ENCODE measurements at places on chromosomes 4 and X.

DNA sequence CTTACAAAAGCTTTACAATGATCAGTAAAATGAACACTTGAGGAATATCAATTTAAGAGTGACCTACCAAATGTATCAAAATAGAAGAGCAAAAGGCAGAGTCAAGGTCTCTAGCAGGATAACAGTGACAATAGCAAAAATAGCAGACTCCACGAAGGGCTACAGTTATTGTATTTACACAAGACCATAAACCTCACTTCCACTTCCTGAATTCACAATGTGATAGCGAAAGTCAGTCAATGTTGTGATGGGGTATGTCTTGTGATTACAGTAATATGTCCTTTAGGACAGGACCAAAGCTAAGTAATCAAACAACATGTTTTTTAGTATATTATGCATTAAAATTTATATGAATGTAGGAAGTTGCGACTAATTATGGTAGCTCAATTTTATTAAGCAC lies 139.6 kb downstream of the IQCM start:
- no peak for DNase-seq

GRCh38 chrX:153696100-153696499 lies 8.4 kb downstream of the SLC6A8 start:
- no peak for DNase-seq

DNA sequence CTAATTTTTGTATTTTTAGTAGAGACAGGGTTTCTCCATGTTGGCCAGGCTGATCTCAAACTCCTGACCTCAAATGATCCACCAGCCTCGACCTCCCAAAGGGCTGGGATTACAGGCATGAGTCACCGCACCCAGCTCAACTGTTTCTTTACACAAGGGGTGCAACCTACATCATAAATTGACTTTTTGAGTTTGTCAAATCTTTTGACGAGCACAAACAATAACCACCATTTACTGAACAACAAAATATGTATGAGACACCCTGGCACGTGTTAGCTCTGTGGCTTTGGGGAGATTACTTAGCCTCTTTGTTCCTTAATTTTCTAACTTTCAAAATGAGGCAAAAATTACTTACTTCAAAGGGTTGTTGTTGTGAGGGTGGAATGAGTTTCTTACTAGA lies 23.5 kb upstream of the SLC34A2 start:
- no peak for DNase-seq

- no peak for DNase-seq
These were observed 30.3 kb downstream of the OTC start for GRCh38 chrX:38382663-38383062.

DNA sequence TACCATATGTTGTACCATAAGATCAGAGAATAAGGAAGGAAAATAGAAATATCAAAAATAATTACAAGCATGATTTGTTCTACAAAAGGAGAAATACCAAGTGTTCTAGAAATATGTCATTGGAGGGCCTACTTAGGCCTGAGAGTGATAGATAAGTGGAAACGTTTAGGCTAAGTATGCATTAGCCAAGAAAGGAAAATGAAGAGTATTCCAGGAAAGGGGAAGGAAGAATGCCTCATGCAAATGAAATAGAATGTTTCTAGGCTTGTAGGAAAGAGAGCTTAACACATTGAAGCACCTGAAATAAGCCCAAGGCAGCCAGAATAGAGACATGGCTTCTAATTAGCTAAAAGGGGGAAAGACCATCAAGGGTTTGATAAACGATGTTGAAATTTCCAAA lies 595.7 kb upstream of the ATOH1 start:
- no peak for DNase-seq

GRCh38 chr4:123479944-123480343 lies 83.3 kb downstream of the SPRY1 start:
- peak; percentile 95 for DNase-seq

GRCh38 chrX:153797415-153798015 lies 3.0 kb downstream of the SSR4 start:
- no peak for DNase-seq

DNA sequence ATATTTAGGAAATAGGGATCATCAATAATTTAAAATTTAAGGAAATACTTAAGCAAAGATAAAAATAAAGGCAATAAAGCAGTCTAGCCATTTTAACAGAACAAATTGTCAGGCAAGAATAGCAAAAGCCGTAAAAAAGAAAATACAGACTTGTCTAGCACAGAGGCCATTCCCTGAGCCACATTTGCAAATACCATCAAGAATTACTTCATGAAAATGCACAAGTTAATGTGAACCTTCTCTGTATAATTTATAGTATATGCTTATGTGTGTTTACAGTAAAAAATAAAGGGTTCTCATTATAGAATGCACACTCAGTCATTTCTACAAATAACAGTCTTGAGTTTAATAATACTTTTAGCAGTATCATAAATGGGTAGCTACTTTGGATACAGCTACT lies 505.9 kb upstream of the CPEB2 start:
- no peak for DNase-seq

DNA sequence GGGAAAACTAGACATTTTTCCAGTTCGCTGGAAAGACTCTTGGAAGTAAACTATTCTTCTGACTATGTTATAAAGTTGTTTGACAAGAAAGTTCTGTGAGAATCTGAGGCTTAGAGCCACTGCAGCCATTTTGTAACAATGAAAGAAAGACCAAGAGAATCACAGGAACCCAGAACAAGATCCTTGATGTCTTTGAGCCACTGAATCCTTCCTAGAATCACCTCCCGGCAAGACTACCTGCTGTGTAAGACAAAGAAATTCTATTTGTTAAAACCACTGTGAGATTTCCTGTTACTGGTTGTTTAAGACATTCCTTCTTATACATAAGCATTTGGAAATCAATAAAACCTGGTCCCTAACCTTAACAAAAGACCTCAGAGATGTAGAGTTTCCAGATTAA lies 175.7 kb upstream of the RASGEF1B start:
- no peak for DNase-seq

DNA sequence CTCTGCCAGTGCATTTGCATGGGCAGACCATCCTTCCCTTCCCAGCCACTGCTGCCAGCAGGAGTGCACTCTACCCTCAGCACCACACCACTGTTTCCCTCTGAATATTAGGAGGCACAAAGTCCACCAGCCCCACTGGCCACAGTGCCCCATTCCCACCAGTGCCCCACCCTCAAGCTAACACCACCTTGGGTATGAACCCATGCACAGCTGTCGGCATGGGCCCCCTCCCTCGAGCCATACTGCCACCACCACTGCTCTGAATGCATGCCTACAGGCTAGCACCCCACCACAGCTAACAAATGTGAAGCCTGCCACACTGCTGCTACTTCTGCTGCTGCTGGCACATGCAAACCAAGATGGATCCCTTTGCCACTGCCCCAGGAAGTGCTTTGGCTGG lies 810.4 kb downstream of the TRAM1L1 start:
- no peak for DNase-seq

GRCh38 chr4:15317246-15317645 lies 110.6 kb upstream of the C1QTNF7 start:
- no peak for DNase-seq

DNA sequence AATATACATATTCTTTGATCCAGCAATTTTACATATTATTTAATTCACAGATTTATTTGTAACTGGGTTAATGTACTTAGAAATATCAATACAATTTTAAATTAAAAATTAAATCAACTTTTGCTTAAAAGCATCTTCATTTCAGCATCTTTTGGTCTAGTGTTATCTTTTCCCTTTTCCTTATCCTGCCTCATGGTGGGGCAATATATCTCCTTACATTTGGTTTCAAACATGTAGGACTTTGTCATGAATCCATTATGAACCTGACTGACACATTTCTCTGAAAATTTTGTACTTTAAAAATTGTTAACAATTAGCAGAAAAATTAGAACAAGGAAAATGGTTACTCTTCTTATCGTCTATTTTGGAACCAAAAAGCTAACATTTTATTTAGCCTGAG lies 42.8 kb upstream of the ANK2 start:
- no peak for DNase-seq

GRCh38 chr4:177214935-177215334 lies 94.7 kb upstream of the NEIL3 start:
- no peak for DNase-seq

GRCh38 chrX:42746606-42747005 lies 31.4 kb downstream of the PPP1R2C start:
- no peak for DNase-seq

DNA sequence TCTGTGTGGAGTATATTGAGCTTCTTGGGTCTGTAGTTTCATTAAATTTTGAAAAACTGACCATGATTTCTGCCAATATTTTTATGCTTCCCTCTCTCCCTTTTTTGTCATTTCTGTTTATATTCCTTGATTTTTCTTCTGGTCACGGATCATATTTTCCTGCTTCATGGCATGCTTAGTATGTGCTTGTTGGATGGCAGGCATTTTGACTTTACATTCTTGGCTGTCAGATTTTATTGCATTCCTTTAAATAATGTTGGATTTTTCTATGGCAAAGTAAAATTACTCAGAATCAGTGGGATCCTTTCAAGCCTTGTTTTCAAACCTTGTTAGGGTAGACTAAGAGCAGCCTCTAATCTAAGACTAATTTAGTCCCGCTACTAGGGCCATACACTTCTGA lies 531.8 kb downstream of the IL15 start:
- no peak for DNase-seq

- DNase-seq, result no peak
These were observed 128.7 kb downstream of the ARHGAP24 start for GRCh38 chr4:85603437-85604336.

DNA sequence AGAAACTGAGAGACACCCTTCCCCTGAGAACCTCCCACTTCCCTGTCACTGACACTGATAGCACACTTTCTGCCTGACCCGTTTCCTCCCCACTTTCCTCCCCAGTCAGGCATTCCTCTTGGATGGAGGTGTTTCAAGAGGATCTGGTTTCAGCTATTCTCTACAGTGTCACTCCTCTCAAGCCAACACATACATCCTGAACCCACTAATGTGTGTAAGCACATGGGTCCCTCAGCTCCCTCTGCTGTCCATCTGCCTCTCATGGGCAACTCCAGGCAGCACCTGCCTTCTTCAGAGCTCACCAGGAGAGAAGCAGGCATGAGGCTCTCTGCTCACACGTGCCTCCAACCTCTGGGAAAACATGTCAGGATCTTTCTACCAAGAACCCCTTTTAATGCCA lies 207.6 kb downstream of the NAF1 start:
- DNase-seq, result no peak

DNA sequence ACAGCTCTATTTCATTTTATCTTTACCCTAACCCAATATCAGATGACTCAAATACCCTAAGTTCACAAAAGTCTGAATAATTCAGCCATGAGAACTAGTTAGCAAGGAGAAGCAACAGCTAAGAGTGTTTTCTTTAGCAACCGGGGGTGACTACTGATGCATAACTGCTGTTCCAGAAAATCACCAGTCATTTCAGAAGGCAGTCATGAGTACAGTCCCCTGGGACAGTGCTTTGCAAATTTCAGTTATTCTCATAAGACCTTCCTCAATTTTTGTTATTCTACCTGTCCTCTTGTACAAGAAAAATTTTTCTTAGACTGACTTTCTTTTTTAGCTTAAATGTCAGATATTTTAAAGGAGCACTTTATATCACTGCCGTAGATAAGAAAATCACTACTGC lies 16.4 kb downstream of the BANK1 start:
- DNase-seq, result no peak

- no peak for DNase-seq
These were observed 31.5 kb downstream of the RTL5 start for GRCh38 chrX:72100051-72100755.

DNA sequence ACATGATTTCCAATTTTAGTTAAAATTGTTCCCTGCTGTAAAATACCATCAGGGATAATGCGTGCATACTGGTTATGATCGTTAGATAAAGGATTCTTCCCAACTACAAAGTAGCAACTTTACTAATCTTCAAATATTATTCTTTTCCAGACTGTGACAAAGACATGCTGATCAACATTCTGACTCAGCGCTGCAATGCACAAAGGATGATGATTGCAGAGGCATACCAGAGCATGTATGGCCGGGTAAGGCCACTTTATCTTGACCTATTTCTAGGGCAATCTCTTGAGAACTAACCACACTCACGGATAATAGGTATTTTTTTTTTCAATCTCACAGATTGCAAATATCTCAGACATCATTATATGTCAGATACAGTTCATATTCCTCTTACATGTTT lies 47.0 kb downstream of the ANXA10 start:
- no peak for DNase-seq

DNA sequence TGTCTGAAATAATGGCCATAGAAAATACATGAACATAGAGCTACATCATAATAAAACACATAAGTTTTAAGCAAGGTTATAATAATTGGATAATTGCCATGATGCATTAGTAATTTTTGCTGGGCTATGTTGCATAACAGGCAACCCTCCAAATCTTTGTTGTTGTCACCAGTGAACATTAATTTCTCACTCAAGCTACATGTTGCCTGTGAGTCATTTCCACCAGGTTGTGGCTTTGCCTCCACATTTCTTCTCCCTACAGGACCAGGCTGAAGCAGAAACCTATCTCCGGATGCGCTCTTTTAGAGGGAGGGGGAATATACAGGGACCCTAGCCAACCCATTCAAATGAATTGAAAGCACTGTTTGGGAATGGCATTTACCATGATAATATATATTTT lies 347.7 kb downstream of the GABRG1 start:
- DNase-seq, result no peak

DNA sequence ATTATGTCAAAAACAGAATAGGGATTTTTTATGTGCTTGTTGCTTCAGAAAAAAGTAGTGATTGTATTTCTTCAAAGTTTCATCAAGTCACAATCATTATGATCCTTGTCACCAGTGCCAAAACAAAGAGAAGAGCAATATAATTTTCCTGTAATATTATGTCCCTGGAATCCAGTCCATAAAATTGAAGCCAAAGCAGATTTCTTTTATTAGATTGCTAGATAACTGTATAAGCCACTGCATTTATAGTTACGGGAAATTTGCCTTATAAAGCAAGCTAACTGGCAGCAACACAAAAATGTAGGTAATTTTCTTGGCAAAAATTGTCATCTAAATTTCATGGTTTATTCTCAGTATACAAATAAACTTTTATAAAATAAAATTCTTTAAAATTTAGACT lies 296.1 kb upstream of the ANKRD50 start:
- DNase-seq, result no peak

DNA sequence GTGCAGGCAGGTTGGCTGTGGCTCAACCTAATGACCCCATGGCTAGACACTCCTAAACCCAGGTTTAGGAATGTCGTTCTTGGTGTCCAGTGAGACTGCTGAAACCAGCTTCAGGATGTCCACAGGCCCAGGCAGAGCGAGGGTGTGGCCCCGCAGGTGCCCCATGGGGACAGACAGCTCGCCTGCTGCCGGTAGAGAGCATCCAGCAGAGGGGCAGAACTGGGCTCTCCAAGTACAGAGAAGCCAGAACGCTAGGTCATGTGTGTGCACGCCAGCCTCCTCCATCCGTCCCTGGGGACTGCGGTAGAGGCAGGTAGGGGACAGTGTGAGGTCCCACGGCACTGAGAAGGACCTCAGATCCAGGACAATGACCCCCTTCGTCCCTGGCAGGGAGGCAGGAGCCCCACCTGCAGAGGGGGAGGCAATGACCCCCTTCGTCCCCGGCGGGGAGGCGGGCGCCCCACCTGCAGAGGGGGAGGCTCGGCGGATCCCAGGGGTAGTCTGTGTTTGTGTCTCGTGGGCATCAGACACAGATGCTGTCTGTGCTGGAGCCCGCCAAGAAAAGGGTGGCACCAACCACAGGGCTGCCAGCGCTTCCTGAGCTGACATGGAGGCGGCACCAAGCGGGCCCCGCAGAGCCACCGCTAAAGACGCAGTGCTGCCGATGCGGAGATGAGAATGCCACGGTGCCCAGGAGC lies 118.4 kb downstream of the FAM53A start:
- no peak for DNase-seq

- DNase-seq, result no peak
These were observed 207.3 kb upstream of the MAGEB2 start for GRCh38 chrX:30008031-30008430.

All from HepG2 (cell line).